NCI-H1092 treated with DMSO at 0.1 percent for 48 hours (cell line): ENCODE measurements at places on chromosomes 13 and 19.

- DNase-seq, result no peak
Measured at GRCh38 chr19:53007606-53008005, 6.1 kb upstream of the ERVV-1 start.

- DNase-seq, result peak; percentile 71
Measured at GRCh38 chr19:38095411-38096308, 128.4 kb downstream of the DPF1 start.

DNA sequence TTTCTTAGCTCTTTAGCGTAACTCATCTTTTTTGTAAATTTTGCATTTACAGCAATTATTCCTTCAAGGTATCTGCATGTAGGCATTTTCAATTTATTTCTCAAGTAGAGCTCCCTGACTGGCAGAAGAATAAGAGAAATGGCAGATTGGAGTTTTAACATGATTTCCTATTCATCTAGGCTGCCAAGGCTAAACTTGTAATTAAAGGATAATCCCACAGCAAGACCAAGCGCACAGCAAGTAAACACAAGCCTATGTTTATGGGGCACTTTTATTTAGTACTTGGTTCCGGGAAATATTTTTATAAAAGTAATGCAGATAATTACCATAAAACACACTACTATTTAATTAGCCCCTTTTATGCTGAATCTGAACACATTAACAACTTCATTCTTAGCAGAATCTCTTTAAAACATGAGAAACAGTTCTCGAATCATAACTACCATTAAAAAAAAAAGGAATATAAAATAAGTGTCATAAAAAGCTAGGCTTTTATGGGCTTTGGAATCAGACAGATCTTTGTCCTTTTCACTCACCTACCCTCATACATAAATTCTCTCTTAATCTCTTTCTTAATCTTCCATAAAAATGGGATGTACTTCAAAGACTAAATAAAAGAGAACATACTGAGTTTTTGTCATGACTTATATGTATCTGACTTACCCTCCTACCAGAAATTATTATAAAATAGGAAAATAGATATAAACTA is 961.6 kb upstream of the MIR17HG start:
- DNase-seq, result no peak

DNA sequence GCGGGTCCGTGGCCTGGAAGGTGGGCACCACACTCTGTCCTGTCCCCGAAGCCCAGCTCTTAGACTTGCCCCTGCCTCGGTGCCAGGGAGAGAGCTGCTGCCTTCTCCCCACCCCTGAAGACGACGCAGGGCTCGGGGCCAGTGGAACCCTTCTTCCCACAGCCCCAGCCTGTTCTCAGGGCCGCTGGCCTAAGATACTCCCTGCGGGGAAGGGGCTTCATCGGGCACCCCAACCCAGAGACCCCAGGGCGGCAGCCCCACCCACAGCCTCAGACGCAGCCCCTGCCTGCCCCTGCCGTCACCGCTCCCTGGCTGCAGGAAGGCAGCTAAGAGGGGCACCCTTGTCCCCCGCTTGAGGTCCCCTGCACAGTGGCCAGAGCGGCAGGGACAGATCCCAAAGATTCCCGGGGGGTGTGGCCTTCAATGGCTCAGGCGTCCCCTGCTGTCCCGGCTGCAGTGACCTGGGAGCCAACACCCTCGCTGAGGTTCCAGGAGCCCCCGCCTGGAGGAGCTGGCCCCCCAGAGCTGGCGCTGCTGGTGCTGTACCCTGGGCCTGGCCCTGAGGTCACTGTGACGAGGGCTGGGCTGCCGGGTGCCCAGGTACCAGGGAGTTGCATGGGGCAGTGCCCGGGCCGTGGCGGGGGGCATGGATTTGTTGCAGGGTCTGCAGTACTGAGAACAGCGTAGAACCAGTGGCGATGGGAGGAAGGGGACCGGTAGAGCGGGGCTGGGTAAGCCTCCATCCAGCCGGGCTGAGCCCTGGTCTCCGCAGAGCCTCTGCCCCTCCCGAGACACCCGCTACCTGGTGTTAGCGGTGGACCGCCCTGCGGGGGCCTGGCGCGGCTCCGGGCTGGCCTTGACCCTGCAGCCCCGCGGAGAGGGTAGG is 1.0 kb downstream of the AMH start:
- no peak for DNase-seq

- DNase-seq, result no peak
Measured at GRCh38 chr19:32231020-32231419, 114.4 kb upstream of the ZNF507 start.
